ENCODE measurements at places on chromosomes 3 and 15.

- H3K4me3 ChIP-seq = no peak overlapping the region
- peaks cover 13% of the 10 kb centered on the region for H3K27me3 ChIP-seq
- no peaks in the 10 kb centered on the region for H3K36me3 ChIP-seq
- H3K27ac ChIP-seq = no peak overlapping the region
These were observed 25.8 kb upstream of the GOLGA6C start for GRCh38 chr15:75232252-75232813.

DNA sequence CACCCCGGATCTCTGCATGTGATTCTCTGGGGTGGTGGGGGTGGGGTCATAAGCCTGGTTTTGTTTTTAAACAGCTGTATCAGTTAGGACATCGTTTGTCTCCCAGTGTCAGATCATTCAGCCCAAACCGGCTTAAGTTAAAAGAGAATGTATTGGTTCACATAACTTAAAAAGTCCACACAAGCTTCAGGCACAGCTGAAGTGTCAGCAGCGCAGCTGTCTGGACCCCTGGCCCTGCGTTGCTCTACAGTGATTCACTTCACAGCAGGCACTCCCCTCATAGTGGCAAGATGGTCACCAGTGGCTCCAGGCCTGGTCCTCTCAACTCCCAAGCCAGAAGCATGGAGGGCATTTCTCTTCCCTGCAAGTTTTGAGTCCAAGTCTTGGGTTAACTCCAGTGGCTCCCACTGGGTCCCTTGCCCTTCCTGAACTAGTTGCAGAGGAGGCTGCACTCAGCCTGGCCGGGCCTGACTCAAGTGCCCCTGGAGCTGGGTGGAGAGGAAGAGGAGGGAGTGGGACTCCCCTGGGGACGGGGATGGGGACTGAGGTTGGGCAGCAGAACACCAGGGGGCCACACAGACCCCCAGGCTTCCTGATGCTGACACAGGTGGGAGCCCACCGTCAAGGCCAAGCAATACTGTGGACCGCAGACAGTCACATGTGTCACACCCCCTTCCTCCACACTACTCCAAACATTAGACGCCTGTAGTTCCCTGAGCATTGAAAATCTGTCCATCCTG, 28.9 kb upstream of the GP9 start:
- no peaks in the 10 kb centered on the region for H3K27me3 ChIP-seq
- H3K4me3 ChIP-seq = no peak overlapping the region
- H3K4me1 ChIP-seq = peaks cover 11% of the 10 kb centered on the region
- H3K36me3 ChIP-seq = no peaks in the 10 kb centered on the region
- H3K27ac ChIP-seq = no peak overlapping the region

DNA sequence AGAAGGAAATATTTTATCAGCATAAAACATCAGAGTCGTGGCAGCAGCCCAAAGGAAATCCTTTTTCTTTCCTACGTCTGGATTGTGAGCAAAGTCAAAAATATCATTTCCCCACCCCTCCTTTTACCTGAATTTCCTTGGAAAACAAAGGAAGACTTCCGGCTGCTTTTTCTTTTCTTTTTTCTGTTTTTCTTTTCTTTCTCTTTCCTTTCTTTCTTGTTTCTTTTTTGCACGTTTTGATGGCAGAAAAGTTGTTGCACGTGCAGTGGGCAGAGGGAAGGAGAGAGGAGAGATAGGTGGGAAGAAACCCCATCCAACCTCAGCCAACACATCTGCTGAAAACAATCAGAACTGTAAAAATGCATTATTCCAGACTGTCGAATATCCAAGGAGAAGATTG, 544 bp upstream of the MYO1E start:
- H3K27ac ChIP-seq = peak overlapping the region; percentile 97
- no peak for DNase-seq
- H3K27me3 ChIP-seq = peaks cover 2% of the 10 kb centered on the region
- peaks cover 21% of the 10 kb centered on the region for H3K4me1 ChIP-seq

- DNase-seq = no peak
- H3K4me3 ChIP-seq = no peak overlapping the region
- H3K27ac ChIP-seq = no peak overlapping the region
- H3K27me3 ChIP-seq = peaks cover 10% of the 10 kb centered on the region
These were observed 97.4 kb upstream of the KLF13 start for GRCh38 chr15:31228980-31229826.

- DNase-seq = no peak
- H3K27ac ChIP-seq = no peak overlapping the region
- peaks cover 8% of the 10 kb centered on the region for H3K4me1 ChIP-seq
- H3K4me3 ChIP-seq = no peak overlapping the region
- H3K27me3 ChIP-seq = peaks cover 14% of the 10 kb centered on the region
These were observed 107.0 kb downstream of the RPLP1 start for GRCh38 chr15:69559440-69560190.

Measured in muscle of leg (tissue), 16 donors.